ENCODE measurements at places on chromosomes 3 and 15. TPM values are rescaled to one million over a fixed set of nuclear protein-coding genes. Genes with fewer than 3 reads are reported as not detected.

The LMAN1L gene
- total RNA-seq: not detected

The DENND4A gene
- total RNA-seq: 9.8 TPM

The NME9 gene
- total RNA-seq: not detected

The KNG1 gene
- total RNA-seq: not detected

The LIPC gene
- total RNA-seq: 0.53 TPM

The ARPP21 gene
- not detected for total RNA-seq

The IGSF10 gene
- total RNA-seq: 0.29 TPM

The LRRK1 gene
- 10.7 TPM for total RNA-seq

The CCDC33 gene
- 1.6 TPM for total RNA-seq

The NOX5 gene
- 0.29 TPM for total RNA-seq

The CPNE9 gene
- not detected for total RNA-seq

The CNTN4 gene
- not detected for total RNA-seq
